ENCODE measurements at places on chromosomes 1 and 21.

DNA sequence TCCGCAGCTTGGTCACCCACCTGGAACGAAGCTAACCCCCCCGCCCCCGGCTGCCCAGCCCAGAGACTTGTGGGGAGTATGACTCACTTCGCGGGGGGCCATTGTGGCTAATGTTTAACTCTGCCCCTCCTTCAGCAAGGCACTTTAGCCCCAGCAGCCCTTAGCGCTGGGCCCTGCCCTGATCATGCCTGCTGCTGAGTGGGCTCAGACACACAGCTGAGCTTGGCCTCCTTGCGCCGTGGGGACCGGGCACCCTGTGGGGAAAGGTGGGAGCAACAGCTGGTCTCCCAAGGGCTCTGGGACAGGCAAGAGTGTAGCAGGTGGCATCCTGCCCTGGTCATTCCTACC is 6.3 kb upstream of the LAD1 start:
- no peak for DNase-seq

GRCh38 chr21:36732217-36732616 is 33.3 kb downstream of the SIM2 start:
- DNase-seq: no peak

DNA sequence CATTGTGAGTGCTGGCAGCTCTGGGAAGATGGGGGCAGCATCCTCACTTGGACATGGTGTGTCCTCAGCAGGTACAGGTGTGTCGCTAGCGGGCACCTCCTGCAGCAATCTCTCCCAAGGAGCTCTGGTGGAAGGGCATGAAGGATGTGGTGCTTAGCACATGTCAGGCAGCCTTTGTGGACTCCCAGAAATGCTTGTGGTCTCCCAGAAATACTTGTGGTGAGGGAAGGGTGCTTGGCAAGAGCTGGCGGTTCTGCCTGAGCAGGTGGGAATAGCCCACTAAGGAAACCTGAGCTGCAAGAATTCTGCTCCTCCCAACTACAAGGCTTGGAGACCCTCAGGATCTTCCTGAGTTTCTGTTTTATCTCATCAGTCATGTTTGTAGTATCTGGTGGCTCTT is 371.6 kb downstream of the PRDM2 start:
- no peak for DNase-seq

DNA sequence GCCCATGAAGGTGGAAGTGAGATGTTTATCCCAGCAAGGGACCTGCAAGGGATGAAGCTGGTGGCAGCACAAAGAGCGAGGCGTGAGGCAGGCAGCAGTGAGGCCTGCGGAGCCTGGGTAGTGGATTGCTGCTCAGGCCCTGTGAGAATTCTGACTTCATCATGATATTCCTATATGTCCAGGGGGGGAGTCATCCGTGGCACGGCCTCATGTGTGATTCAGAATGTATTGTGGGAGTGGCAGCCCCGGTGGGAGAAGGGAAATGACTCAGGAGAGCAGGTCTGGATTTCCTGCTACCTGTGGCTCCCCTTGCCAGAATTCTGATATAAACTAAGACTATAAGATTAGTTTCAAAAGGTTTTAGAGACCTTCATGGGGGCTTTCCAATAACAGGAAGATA is 240.9 kb downstream of the CAMTA1 start:
- no peak for DNase-seq

DNA sequence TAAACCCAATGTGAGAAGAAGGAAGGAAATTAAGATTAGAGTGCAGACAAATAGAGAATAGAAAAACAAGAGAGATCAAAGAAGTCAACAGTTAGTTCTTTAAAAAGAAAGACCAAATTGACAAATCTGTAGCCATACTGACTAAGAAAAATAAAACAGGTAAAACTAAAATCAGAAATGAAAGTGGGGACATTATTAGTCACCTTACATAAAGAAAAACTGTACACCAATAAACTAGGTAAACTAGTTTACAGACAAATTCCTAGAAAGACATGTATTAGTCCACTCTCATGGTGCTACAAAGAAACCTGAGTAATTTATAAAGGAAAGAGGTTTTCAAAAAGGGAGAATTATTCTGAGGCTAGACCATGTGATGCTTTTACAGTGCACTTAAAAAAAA is 22.3 kb downstream of the BLZF1 start:
- no peak for DNase-seq

Measured in GF-D8 (cell line).